ENCODE measurements at places on chromosomes 6 and 20. TPM values are rescaled to one million over a fixed set of nuclear protein-coding genes. Genes with fewer than 3 reads are reported as not detected.

C20orf141 gene
- not detected for total RNA-seq

- H3K36me3 ChIP-seq: no peaks in the 10 kb centered on the region
- peak overlapping the region; percentile 76 for H3K27ac ChIP-seq
- H3K27me3 ChIP-seq: no peaks in the 10 kb centered on the region
Observed at GRCh38 chr20:58693226-58694006, 816 bp downstream of the NPEPL1 start.

GRCh38 chr6:16158943-16159557, 30.2 kb downstream of the MYLIP start:
- H3K4me1 ChIP-seq: no peaks in the 10 kb centered on the region
- no peaks in the 10 kb centered on the region for H3K27me3 ChIP-seq
- H3K4me3 ChIP-seq: no peak overlapping the region
- no peak for DNase-seq
- no peaks in the 10 kb centered on the region for H3K36me3 ChIP-seq

DNA sequence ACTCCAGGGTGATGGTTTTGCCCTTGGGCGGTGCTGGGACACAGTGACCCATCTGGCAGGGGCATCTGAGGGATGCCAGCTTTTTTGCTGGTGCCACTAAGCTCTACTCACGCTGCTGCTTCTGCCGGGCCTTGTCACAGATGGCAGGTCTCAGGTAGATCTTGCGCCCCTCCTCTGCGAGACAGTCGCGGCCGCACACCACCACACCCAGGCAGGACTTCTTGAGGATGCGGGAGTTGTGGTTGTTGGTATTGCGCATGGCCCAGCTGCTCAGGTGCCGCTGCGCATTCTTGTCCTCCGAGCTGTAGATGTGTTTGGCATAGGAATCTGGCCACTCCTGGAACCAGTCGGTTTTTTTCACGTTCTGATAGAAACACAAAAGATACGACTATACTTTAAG, 14.7 kb downstream of the GCM1 start:
- H3K27ac ChIP-seq: no peak overlapping the region
- no peaks in the 10 kb centered on the region for H3K36me3 ChIP-seq
- H3K27me3 ChIP-seq: no peaks in the 10 kb centered on the region
- H3K4me3 ChIP-seq: no peak overlapping the region
- H3K4me1 ChIP-seq: no peaks in the 10 kb centered on the region
